Nephron progenitor cell (in vitro differentiated cells): ENCODE measurements at places on chromosomes 5 and 9.

DNA sequence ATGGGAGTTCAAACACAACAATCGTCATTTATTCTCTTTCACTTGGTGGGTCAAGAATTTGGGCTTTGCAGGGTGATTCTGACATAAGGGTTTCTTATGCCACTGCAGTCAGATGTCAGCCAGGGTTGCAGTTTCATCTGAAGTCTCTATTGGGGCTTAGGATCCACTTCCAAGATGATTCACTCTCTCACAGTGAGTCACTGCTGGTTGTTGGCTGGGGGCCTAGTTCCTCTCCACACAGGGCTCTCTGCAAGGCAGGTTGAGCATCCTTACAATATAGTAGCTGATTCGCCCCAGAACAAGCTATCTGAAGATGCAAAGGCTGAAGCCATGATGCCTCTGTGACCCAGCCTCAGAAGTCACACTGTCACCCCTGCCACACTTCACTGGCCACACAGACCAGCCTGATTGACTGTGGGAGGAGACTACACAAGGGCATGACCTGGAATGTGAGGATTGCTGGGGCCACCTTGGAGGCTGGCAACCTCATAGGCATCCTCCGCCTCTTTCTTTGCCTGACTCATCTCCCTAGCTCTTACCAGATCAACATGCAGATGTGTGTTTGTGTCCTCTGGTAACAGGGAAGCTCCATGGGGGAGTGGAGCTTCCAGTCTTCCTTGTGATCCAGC is 4.5 kb upstream of the CARD19 start:
- DNase-seq: no peak

DNA sequence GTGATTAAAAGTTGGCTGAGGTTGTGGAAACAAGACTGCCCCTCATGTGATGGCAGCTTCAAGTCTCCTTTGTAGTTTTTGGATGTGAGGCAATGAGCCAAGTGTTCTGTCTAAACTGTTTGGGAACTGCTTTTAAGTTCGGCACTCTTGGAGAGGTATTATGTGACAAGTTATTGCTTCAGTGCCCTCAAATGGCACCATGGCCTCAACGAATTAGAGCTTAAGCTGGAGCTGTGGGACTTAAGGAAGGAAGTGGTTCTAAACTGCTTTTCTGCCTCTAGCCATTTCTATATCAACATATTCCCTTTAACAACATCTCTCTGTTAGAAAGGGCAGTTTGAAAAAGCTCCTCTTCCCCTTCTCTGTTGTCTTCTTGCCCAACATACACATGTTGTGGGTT is 227.7 kb downstream of the RFK start:
- no peak for DNase-seq

GRCh38 chr5:96936431-96937320 is 796 bp downstream of the LNPEP start:
- DNase-seq: peak; percentile 23

DNA sequence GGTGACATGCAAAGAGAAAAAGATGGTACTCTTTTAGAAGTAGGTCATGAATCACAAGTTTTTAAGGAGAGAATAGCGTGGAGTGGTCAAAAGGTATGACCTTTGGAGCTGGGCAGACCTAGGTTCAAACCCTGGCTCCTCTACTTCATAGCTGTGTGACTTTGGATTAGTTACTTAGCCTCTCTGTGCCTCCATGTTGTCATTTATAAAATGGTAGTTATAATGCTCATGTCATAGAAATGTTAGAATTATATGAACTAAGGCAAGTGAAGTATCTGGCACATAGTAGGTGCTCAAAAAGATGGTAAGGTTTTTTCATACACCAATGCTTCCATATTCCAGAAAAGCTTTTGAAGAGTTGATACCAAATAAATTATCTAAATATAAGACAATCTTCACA is 7.3 kb downstream of the F2R start:
- DNase-seq: no peak

- no peak for DNase-seq
Observed at GRCh38 chr9:87798261-87798833, 72.4 kb downstream of the CTSL start.

GRCh38 chr9:120402741-120403542 is 177.0 kb downstream of the CDK5RAP2 start:
- DNase-seq: no peak

DNA sequence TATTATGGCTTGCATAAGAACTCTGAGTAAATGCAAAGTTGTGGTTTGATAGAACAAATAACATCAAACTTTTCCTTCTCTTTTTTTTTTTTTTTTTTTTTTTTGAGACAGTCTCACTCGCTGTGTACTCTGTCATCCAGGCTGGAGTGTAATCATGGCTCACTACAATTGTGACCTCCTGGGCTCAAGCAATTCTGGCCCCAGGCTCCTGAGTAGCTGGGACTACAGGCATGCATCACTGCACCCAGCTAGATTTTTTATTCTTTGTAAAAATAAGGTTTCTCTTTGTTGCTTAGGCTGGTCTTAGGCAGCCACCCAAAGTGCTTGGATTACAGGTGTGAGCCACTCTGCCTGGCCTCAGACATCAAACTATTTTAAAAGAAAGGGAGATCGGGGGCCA is 19.0 kb upstream of the PTGER4 start:
- DNase-seq: no peak

DNA sequence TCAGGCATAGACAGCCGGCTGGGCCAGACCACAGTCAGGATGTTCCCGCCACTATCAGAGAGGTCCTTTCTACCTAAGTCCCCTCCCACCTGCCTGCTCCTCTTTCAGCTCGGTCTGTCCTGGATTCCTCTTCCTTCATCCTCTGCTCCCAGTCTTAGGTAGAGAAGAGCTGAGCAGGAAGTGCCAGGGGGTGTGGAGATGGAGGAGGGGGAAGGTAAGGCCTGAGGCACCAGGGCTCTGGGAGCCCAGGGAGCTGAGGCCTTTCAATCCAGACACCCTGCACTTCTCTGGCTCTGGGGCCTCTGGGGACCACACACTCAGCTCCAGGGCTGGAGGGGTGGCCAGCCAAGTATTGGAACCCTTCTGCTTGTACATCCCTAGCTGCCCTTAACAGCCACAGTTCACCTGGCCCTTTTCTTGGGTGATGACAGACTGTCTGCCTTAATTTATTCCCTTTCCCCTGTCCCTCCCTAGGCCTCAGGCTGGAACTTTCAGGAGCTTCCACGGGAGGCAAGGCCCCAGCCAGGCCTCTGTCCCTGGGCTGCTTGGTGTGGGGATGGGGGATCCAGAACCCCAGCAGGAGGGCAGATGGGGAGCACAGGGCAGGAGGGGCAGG is 15.6 kb downstream of the IRF1 start:
- DNase-seq: no peak

GRCh38 chr5:160548949-160549645 is 127.4 kb downstream of the PTTG1 start:
- no peak for DNase-seq

DNA sequence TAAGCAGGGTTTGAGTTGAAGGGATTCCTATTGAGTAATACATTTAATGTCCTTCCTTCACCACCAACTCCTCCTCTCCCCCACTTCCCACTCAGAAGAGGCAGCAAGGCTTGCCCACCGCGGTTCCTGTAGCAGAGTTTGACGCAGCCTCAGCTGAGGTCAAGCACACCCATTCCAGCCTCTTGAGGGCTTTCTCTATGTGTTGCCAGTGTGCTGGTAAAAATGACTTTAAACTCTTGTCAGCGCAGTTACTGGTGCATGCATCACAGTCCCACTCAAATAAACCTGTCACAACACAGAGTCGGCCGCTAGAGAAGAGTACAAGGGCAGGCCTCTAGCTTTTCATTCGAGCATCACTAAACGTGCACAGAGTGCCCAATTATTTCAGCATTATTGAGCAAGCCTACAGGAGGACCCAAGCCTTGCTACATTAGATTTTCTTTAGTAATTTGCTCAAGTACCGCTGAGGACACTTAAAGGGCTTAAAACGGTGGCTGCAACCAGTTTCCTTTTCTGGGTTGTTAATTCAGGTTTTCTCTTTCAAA is 79.6 kb downstream of the TLE4 start:
- DNase-seq: no peak

- DNase-seq: no peak
Observed at GRCh38 chr5:4584982-4585381, 555.1 kb upstream of the ADAMTS16 start.

GRCh38 chr5:160297776-160298175 is 14.6 kb downstream of the CCNJL start:
- DNase-seq: no peak

GRCh38 chr9:123716339-123716945 is 213.5 kb downstream of the DENND1A start:
- DNase-seq: peak; percentile 10

GRCh38 chr5:99248066-99248465 is 319.3 kb upstream of the CHD1 start:
- no peak for DNase-seq

- no peak for DNase-seq
Observed at GRCh38 chr5:75435096-75435495, 76.3 kb downstream of the CERT1 start.

DNA sequence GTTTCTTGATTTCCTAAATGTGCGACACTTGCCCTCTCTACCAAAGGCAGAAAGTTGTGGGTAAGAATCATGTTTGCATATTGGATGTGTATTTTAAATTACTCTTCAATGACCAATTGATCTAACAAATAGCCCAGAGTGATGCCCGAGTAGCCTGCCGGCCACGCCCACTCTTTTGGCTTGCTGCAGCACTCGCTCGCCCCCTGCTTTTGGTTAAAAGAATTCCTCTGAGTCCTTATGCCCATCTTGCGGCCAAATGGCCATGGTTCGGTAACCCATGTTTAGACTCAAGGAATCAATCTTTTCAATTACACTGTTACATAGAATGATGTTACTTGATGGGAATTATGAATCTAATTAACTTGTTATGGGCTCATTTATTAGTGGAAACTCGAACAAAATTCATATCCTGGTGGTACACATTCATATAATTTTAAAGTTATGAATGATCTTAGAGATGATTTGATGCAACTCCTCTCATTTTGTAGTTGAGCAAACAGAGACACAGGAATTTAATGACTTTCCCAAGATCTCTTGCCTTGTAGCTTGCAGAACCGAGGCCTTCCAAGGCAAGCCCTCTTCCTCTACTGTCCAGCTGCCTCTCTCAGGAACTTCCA is 36.5 kb downstream of the PPIC start:
- DNase-seq: peak; percentile 70

DNA sequence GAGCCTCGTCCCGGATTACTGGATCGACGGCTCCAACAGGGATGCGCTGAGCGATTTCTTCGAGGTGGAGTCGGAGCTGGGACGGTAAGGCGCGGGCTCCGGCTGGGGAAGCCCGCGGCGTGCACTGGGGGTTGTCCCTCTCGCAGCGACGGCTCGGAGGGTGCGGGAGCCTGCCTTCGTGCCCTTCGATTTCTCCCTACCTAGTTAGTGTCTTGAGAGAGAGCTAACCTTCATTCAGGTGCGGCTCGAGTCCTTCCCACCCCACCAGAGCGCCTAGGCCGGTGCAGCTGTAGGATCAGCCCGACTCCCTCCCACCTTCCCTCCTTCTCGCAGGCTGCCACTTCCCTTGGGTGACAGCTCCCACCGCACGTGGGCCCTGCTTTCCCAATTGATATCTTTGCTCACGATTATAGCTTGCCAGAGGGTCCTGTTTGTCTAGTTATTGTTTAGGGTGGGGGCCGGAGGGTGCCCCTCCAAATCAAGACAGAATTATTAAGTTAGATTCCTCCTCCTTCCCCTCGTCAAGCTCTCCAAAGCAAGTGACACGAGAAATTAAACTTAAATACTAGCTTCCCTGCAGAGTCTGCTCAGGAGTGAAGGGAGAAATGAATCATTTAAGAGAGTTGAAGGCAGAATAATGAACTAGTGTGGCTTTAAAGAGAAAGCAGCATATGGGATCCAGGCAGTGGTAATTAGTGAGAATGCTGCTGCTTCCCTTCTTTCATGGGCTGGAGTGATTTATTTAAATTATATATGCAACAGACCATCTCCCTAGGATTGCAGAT is 569 bp downstream of the CAMK4 start:
- DNase-seq: no peak

GRCh38 chr5:58854441-58854840 is 271.6 kb downstream of the RAB3C start:
- no peak for DNase-seq

- DNase-seq: no peak
Observed at GRCh38 chr5:81142108-81142507, 91.0 kb upstream of the CKMT2 start.

GRCh38 chr9:97109194-97109811 is 70.4 kb upstream of the CTSV start:
- DNase-seq: peak; percentile 18

DNA sequence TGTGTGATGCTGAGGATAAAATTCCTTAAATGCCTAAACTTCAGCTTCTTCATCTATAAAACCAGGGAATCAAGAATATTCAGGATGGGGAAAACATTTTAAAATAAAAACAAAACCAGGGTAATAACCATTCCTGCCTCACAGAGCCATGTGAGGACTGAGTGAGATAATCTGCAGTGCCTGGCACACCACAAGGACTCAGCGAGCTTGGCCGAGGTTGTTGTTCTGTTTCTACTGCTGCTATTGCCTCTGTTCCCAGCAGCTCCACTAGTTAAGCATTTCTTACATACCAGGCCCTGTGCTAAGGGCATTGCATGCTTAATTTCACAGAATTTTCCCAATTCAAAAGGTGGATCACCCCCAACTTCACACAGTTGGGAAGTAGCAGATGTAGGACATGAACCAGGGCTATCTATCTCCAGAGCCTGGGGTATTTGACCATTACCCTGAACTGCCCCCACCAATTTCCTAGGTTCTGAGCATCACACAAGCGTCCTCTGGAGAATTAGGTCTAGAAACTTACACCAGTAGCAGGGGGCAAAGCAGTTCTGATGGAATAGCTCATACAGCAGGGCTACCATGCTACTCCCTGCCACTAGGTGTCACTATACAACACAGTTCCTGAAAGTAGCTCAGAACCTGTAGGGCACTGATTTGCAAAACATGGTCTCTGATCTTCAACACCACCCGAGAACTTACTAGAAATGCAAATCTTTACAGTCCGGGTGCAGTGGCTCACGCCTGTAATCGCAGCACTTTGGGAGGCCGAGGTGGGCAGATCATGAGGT is 74.3 kb downstream of the LRSAM1 start:
- DNase-seq: no peak

DNA sequence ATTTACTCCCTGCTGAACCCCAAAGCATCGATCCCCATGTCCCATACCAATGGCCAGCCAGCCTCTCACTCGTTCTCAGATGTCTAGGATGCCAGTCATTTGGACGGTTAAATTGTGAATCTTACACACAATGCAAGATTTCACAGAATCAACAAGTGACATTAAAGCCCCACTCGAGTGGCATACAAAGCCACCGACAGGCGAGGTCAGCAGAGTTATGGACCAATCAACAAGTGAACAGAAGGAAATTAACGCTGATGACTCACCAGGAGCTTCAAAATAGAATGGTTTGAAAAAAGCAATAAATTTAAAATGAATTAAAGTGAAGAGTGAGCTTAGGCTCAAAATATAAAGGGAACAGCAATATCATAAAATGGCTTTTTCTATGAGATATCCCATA is 8.2 kb upstream of the RUFY1 start:
- DNase-seq: no peak

GRCh38 chr5:72814104-72814503 is 2.4 kb upstream of the TNPO1 start:
- no peak for DNase-seq

DNA sequence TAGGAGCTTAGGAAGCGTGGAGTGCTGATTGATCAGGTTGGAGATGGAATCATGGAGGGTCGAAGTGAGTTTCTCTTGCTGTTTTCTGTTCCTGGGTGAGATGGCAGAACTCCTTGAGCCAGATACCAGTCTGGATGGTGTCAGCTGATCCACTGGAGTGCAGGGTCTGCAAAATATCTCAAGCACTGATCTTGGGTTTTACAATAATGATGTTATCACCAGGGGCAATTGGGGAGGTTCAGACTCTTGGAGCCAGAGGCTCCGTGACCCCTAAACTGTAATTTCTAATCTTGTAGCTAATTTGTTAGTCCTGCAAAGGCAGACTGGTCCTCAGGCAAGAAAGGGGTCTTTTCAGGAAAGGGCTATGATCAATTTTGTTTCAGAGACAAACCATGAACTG is 80.0 kb upstream of the NIPAL4 start:
- DNase-seq: no peak
